ENCODE measurements at places on chromosomes 5 and 9.

DNA sequence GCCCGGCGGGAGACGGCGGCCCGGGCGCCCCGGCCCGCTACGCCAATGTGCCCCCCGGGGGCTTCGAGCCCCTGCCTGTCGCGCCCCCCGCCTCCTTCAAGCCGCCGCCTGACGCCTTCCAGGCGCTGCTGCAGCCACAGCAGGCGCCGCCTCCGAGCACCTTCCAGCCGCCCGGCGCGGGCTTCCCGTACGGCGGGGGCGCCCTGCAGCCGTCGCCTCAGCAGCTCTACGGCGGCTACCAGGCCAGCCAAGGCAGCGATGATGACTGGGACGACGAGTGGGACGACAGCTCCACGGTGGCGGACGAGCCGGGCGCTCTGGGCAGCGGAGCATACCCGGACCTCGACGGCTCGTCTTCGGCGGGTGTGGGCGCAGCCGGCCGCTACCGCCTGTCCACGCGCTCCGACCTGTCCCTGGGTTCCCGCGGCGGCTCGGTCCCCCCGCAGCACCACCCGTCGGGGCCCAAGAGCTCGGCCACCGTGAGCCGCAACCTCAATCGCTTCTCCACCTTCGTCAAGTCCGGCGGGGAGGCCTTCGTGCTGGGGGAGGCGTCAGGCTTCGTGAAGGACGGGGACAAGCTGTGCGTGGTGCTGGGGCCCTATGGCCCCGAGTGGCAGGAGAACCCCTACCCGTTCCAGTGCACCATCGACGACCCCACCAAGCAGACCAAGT is 723 bp downstream of the SNX18 start:
- DNase-seq, result no peak

GRCh38 chr9:96236854-96237550 is 65.0 kb downstream of the HSD17B3 start:
- no peak for DNase-seq

DNA sequence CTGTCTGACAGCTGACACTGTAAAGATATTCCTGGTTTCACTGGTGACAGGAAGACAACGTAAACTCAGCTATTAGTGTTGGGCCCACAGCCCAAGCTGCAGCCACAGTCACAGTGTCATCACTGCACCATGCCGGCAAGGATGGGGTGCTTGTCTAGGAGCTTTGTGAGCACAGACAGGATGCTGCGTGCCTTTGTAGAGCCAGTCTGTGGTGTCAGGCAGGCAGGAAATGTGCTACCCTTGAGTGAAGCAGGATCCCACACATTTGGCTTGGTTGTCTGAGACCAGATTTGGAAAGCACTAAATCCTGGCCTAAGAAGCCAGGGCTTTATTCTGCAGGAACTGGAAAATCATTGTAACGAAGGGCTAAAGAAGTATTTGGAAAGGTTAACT is 121.6 kb upstream of the ADAMTS16 start:
- DNase-seq, result no peak

DNA sequence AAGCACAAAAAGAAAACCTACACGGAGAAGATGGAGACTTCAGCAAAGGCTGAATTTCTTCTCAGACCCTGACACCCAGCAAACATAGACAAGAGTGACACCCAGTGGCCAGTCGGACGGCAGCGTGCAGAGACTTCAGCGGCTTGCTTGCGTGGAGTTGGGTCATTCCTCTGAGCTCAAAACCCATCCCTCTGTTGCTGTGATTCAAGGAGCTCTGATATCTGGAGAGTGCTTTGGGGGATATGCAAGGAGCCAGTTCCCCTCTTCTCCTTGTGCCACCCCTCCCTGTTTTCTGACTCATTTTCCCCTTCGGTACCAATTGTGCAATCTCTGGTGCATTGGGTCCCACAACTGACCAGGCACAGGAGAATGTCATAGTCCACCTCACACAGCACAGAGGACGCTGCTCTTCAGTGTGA is 27.5 kb downstream of the SH3TC2 start:
- peak; percentile 39 for DNase-seq

GRCh38 chr5:34037726-34038125 is 5.3 kb downstream of the C1QTNF3 start:
- DNase-seq, result no peak

DNA sequence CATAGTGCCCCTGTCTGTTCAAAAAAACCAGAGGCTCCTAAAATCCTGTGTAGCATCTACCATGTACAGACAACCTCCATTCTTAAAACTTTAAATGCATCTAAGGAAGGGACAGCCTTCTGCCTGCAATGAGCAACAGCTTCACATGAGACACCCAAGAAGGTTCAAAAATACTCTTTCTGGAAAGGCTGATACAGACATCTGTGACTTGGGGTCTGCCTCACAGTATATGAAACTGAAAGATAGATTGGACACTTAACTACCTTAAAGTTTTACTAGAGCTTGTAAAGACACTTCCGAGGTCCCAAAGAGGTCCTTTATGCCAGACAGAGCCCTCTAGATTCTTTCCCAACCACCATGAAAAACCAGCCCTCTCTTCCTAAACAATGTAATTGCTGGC is 28.2 kb upstream of the CATSPER3 start:
- DNase-seq, result no peak

DNA sequence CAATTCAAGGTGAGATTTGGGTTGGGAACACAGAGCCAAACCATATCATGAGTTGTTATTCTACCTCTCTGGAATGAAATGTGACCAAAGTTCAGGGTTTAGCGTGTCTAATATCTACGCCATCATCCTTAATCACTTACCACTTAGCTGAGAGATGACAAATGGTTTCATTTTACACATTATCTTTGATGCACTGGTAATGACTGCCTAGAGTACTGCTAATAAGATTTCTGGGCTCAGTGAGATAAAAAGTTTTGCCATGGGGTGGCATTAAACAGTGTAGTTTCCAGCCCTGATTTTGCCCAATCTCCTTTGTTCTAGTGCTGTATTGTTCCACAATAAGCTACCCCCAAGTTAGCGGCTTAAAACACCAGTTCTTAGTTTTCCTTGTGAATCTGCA is 367.2 kb downstream of the MLLT3 start:
- DNase-seq, result no peak

DNA sequence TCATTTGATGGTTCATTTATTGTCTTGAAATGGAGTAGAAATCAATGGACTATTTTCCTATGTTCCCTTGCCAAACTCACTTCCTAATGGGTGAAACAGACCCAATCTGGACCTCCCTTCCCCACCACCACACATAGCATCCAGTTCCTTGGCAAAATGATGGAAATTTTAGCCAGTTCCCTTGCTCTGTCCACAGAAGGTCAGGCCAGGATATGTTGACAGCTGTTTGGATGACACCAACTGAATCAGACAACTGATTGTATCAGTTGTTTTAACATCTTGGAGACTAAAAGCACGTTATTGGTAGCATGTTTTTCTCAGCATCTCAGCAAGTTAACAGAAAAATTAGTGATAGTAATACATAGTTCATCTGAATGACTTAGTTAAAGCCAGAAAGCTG is 534.8 kb downstream of the PSAT1 start:
- no peak for DNase-seq

DNA sequence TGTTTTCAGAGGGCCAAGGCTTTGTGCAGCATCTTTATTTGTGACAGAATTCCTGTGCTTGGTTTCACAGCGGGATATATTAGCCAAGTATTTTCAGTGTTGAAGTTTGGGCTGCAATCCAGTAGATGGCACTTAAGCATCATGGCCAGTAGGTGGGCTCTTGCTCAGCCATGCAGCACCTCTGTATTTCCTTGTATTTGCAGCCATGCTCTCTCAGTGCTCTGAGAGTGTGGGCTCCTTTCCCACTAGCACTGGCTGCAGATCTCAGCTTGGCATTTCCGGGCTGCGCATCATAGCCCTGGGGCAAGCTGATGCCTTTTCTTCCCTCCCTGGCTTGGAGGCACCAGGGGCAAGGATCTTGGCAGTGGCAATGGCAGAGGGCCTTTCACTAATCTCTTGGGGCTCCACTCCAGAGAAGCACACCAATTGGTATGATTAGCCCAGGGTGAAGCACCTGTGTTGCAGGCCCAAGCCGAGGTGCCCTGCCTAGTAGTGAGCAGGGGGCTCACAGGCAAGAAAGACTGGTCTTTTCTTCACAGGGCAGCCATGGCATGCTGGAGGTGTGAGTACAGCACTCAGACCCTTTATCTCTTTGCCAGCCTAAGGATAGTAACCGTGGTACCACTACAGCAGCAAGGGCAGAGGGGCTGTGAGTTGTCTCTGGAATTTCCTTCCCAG is 48.3 kb downstream of the SLCO6A1 start:
- no peak for DNase-seq

- no peak for DNase-seq
Observed at GRCh38 chr9:79883073-79883645, 311.4 kb downstream of the TLE4 start.

- DNase-seq, result peak; percentile 70
Observed at GRCh38 chr9:90365666-90366065, 277.0 kb downstream of the DIRAS2 start.

GRCh38 chr9:87035879-87036278 is 88.6 kb upstream of the GAS1 start:
- DNase-seq, result no peak

GRCh38 chr5:157593052-157593757 is 17.6 kb upstream of the ADAM19 start:
- no peak for DNase-seq

GRCh38 chr9:131616983-131617604 is 71.8 kb downstream of the PRRT1B start:
- no peak for DNase-seq

DNA sequence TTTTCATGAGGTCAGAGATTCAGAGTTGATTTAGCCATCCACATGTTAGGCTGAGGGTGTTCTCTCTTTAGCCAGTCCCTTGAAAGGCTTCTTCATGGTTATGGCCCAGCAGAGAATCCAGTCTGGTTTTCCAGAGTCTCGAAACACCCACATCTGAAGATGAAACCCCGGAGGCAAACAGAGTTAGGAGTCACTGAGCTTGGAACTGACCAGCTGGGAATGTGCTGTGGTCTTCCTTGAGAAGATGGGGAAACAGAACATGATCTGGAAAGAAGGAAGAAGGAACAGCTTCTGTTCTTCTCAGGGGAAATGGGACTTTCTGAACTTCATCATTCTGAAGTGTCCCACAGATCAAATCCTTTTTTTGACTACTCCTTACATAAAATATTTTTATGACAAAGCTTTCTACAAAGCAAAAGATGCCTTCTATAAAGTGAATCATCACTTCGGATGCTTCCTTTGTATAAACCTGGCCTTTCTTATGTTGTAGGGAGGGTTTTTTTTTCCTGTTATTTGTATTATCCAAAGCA is 45.4 kb downstream of the ZNF618 start:
- no peak for DNase-seq

- no peak for DNase-seq
Observed at GRCh38 chr9:95512709-95513095, 4.1 kb downstream of the PTCH1 start.
